ENCODE measurements at places on chromosomes 1 and 21.

DNA sequence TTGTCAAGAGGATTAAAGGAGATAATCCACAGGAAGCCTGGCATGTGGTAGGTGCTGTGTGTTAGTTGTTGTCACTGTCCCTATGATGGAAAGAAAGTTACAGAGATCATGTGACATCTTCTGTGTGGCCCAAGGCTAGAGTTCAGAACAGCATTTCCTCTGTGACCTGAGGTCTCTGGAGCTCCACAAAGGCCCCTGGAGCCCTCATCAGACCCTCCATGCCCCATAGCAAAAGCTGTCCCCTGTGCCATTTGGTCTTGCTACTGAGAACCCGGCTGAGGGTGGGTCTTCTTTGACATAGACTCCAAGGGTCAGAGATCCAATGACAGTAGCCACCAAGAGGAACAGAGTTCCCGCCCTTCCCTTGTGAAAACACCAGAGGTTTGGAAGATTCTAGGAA lies 8.1 kb downstream of the CELA2B start:
- DNase-seq, result no peak

GRCh38 chr1:157110686-157111085 lies 11.1 kb upstream of the ETV3L start:
- DNase-seq, result no peak

- no peak for DNase-seq
Observed at GRCh38 chr21:25573409-25574206, 33.7 kb downstream of the MRPL39 start.

- no peak for DNase-seq
Observed at GRCh38 chr1:183831311-183831710, 26.4 kb downstream of the RGL1 start.

DNA sequence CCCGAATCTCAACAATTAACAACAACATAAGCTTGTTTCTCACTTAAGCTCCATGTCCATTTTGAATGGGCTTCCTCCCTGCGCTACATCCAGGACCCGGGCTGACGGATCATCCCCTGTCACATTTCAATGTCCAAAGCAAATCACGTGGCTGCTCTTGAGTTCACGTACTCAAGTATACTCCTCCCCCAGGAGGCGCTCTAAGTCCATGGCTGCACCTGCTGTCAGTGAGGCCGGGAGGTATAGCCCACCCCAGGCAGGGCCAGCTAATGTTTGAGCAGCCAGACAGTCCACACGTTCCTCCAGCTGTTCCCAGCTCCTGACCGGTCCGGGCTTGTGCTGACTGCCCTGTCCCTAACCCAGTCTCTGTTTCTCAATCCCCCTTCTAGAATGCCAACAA lies 220.8 kb downstream of the SLC35F3 start:
- peak; percentile 33 for DNase-seq

DNA sequence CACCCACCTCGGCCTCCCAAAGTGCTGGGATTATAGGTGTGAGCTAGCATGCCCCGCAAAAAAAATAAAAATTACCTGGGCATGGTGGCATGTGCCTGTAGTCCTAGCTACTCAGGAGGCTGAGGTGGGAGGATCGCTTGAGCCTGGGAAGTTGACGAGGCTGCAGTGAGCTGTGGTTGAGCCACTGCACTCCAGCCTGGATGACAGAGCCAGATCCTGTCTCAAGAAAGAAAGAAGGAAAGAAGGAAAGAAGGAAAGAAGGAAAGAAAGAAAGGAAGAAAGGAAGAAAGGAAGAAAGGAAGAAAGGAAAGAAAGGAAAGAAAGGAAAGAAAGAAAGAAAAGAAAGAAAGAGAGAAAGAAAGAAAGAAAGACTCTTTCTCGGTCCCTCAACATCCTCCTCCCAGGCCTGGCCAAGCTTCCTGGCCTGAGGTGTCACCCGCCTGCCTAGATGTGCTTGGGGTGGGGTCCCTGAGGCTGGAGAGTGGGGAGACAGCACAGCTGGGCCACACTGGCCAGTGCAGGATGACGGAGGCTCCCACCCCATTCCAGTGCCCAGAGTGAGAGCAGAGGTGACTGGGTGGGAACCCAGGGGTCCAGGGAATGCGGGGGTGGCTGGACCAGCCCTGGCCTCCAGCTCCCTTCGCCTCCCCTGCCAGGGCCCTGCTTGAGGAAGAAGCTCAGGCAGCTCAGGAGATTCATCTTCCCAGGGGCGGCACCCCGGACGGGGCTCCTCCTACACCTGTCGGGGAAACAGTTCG lies 10.2 kb upstream of the GNB1 start:
- DNase-seq, result no peak

DNA sequence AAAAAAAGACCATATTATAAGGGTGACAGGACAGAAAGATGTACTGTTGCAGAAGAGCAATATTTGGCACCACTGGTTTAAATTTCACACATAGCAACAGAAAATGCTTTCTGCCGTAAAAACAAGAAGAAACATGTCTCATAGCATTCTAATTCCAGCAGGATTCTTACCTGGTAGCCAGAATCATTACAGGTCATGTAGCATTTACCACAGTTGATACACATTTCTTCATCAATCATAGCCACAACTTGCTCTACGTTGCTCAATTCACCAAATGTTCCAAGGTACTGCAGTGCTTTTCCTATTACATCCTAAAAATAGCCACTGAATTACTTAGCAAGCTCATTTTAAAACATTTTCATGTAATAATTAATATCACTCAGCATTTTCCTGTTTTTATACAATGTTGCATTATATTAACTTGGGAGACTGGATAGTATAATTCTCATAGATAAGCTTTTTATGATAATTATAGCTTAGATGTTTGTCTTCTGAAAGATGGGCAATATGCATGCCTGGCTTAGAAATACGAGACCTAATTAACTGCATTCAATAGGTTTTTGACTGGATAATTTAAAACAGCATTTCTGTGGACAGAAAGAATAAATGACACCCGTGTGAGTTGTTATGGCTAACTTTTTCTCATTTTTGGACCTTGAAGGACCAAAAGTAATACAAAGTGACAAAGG lies 360.7 kb downstream of the PTBP2 start:
- no peak for DNase-seq

GRCh38 chr21:19864476-19864875 lies 1133.7 kb upstream of the NCAM2 start:
- DNase-seq, result no peak

GRCh38 chr1:164834641-164835040 lies 275.7 kb downstream of the PBX1 start:
- DNase-seq, result no peak

GRCh38 chr1:212976586-212976985 lies 26.2 kb downstream of the VASH2 start:
- no peak for DNase-seq

GRCh38 chr1:10185759-10186158 lies 24.6 kb upstream of the KIF1B start:
- no peak for DNase-seq

- no peak for DNase-seq
Observed at GRCh38 chr1:93244298-93245069, 64.0 kb downstream of the CCDC18 start.

- DNase-seq, result no peak
Observed at GRCh38 chr1:204725821-204726448, 40.4 kb upstream of the LRRN2 start.

DNA sequence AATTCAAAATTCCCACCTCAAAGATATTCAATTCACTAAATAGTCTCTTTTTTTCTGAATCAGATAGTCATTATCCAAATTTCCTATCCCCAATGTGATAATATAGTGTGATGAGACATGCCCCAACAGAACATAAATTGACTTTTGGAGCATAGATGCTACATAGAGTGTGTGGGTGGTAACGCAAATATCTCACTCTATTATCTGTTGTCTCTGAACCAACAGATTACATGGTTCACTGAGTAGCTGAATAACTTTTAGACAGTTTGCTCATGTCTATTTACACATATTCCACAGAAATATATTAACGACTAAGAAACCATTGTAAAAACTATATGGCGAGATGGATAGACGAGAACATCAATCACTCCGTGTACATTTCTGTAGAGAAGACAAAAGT lies 209.9 kb downstream of the BARHL2 start:
- DNase-seq, result no peak
